Stimulated activated CD4-positive, alpha-beta T cell treated with anti-CD3 and anti-CD28 coated beads, Interleukin-2, amount 100 ng/mL, for 24 hours (primary cell): ENCODE measurements at places on chromosomes 3 and 15.

DNA sequence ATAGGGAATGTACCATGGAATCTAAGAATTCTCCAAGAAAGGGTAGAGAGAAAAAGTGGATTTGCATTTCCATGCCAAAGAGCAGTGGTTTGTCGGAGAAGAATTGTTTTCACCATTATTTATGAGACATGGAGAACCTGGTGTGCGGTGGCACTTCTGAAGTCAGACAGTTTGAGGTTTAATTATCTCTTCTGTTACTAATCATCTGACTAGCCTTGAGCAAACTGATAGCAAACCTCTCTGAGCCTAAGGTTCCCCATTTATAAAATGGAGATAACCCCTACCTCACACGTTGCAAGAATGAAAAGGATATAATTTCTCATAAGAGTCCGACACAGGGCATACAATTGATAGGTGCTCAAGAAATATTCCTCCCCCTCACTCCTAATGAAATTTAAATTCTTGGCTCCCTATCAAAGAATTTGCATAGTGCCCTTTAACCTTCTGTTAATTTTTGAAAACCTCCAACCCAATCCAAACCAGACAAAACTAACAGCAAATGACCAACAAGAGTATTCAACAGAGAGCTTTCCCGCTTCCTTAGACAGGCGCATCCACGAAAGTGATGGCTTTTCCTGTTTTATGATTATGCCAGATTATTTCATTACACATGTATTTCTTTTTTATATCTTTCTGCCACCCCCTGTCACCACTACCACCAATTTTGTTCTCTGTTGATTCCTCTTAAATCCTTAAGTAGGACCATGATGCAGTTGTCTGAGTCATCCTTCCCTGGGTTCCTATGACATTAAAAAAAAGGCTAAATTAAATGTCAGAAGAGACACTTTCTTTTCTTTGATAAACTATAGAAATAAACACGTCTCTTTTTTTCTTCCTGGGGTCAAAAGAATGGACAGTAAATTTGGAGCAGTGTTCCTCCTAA lies 28.5 kb downstream of the TMEM212 start:
- DNase-seq: no peak

DNA sequence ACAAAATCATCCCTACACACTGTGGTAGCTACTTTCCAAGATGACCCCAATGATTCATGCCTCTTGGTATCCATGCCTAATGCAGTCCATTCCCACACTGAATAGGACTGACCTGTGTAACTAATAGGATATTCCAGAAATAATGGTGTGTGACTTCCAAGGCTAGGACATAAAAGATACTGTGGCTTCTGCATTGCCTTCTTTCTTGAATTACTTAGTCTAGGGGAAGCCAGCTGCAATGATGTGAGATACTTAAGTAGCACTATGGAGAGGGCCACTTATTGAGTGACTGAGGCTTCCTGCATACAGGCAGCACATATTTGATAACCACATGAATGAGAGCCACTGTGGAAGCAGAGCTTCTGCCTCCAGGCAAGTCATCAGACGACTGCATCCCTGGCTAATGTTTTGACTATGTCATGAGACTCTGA lies 50.1 kb downstream of the NR1I2 start:
- no peak for DNase-seq

- DNase-seq: no peak
Measured at GRCh38 chr3:127228866-127229265, 35.9 kb downstream of the PRR23E start.

- no peak for DNase-seq
Measured at GRCh38 chr3:42756681-42757213, 16.3 kb downstream of the CCDC13 start.

DNA sequence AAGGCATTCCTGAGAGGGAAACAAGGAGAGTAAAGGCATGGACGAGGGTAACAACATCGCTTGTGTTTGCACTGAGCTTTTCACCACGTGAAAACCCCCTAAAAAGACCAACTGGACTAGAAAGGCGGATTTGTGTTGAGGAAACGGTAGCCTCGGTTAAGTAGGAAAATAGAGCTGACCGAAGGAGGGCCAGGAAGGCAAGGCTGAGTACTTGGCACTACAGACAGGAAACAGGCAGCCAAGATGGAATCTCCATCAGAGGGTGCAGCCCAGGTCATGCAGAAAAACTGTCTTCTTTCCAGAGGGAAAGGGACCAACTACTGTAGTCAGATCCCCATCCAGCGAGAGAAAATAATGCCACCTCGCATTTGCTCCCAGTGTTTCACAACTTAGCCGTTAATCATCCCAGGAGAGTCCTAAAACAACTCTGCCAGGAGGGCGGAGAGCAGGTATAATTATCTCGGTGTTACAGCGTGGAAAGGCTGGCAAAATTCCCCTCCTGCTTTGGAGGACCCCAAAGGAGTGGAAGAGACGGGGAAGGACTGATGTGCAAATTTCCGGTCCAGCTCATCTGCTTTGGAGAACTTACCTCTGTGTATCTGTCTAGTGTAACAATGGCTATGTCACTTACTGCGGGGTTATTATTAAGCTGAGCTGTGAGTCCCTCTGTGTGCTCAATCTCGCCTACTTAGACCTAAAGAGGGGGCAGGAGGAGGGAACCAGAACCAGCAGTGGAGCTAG lies 77.2 kb downstream of the MYO1E start:
- DNase-seq: no peak

- no peak for DNase-seq
Measured at GRCh38 chr3:127458696-127459604, 131.6 kb downstream of the TPRA1 start.

GRCh38 chr15:33808720-33809457 lies 159.4 kb upstream of the CHRM5 start:
- DNase-seq: no peak

- DNase-seq: no peak
Measured at GRCh38 chr3:38826001-38826400, 10.0 kb upstream of the SCN10A start.

DNA sequence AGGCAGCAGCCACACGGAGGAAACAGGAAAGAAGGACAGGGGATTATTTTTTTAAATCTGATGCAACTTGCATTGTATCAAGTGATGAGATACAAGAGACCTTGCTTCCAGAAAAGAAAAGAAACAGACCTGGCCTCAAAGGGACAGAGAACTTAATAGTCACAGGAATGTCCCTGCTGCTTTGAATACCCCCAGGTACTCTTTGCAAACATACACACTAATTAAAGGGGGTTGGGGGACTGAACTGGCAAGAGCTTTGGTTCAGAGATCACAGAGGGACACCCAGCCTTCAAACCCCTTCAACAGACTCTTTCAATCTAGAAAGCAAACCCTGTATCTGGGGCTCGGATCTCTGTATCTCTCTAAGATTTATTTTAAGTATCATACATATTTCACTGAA lies 18.0 kb downstream of the TNIK start:
- no peak for DNase-seq

GRCh38 chr3:21292971-21293370 lies 458.0 kb downstream of the ZNF385D start:
- no peak for DNase-seq

DNA sequence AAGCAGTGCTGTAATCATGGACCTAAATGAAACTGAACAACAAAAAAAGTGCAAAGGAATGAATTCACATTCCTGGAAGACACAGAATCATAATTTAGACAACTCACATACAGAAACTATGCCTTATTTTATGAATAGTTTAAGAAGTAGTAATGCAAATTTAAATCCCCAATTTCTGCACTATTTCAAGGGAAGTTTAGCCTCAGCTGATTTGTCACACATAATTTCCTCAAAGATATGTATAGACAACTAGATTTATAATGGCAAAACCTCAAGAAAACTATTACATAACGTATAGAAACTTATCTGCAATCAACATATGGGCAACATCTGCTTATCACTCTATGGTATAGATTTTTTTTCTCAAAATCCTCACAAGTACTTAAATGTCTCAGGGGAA lies 7.8 kb upstream of the PTX3 start:
- no peak for DNase-seq

DNA sequence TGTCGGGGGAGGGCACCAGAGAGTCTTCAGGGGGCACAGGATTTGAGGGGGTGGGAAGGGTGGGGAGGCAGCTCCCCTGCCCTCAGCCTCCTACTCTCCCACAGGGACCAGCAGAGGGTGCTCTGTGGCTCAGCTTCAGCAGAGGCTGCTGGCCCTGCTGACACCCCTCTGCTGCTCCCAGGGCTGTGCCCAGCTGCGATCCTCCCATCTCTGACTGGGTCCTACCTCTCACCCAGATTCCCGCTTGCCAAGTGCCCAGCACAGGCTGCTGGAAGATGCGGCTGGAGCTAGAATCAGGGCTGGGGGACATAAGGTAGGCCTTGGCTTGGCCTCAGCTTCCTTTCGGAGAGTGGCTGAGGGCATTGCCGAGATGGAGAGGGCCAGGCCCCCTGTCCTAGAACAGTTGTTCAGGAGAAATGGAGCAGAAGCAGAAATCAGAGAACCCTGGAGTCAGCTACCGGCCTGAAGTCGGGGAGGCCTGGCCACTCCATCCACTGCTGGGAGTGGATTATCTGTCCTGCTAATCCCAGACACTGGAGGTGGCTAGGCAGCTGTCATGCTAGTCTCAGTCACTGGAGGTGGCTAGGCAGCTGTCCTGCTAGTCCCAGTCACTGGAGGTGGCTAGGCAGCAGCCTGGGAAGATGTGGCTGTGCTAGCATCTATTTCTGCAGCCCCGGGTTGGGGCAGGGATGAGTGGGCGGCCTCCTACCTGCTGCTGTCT lies 3.9 kb downstream of the GRM2 start:
- no peak for DNase-seq

DNA sequence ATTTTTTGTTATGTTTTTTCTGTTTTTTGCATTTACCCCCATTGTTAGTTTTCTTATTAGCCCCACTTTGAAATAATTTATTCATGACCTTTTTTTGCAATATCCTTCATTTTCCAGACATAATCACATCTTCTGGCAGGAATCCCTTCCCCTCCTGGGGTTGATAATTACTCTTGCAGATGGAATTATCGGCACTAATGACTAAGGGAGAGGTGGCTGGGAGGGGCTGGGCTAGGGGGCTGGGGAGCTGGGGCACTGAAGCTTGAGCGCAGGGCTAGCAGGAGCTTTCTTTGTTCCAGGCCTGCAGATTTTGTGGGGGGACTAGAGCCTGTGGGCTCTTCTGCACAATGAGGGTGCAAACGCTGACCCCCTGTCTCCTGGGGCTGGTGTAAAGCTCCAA lies 77.8 kb downstream of the RAB11A start:
- no peak for DNase-seq

DNA sequence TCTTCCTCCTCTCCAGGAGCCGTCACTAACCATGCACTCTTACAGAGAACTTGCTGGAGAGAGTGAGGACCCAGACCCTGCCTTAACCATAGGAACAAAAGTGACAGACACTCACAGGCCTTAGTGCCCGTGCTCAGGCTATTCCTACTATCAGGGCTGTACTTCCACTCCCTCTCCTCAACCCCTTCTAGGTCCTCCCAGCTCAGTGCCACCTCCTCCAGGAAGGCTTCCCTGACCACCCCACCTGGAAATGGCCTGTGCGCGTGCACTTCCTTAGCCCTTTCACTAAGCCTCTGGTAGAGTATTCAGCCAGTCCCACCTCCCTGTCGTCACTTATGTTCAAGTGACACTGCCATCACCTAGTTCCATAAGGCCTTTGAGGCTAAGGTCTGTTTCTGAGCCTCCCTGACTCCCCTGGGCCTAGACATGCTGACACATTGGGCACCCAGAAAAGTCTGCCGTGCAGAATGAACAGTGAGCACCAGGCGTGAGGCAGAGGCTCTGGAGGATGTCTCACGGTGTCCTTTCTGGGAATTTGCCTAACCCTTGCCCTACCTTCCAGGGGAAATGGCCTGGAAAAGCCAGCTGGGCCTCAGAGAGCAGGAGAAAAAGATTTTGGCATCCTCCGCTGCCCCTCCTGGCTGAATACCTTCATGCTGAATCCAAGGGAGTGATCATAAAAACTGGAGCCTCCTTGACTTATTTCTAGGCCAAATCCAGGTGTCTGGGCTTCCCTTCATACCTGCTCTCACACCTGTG lies 108.6 kb upstream of the SMAD3 start:
- DNase-seq: no peak

DNA sequence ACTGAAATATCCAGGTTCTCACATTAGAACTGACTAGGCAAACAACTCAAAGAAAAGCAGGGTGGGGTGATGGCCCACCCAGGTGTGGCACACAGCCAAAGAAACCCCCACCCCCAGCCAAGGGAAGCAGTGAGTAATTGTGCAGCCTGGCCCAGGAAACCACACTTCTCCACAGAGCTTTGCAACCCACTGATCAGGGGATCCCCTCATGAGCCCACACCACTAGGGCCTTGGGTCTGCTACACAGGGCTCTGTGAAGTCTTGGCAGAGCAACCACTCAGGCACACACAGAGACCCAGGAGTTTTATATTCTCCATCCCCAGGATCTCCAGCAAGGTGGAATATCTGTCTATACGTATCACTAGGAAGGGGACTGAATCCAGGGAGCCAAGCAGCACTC lies 22.2 kb upstream of the TRIM42 start:
- no peak for DNase-seq

GRCh38 chr15:60633426-60633968 lies 154.6 kb upstream of the ICE2 start:
- DNase-seq: no peak

DNA sequence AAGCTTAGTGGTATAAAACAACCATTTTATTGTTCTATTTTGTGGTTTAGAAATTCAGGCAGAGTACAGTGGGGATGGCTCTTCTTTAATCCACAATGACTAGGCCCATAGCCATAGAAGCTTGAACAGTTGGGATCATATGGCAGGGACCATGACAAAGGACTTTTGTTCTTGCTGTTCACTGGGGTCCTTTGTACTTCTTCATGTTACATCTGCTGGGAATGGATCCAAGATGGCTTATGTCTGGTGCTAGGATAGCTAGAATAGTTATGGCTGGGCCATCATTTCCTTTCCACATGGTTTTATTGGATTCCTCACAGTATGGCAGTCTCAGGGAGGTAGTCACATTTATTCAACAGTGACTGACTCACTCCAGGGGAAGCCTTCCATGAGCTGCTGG lies 427.9 kb upstream of the AGTR1 start:
- no peak for DNase-seq

- no peak for DNase-seq
Measured at GRCh38 chr3:68699541-68699940, 232.8 kb downstream of the TAFA4 start.

DNA sequence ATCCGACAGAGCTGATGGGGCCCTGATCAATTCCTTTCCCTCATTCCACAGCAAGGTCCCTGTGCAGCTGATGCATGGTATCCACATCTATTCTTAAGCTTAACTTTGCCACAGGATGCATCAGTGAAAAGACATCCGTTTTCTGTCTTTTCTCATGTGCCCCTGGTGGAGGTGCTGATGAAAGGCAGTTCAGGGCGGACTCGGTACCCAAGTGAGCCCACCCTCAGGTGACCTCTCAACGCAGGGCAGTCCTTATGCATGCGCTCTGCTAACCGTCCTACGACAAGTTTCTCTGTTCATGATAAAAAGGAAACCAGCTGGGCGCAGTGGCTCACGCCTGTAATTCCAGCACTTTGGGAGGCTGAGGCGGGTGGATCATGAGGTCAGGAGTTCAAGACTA lies 251.4 kb downstream of the ADAMTS17 start:
- DNase-seq: no peak
